Stimulated activated CD4-positive, alpha-beta T cell treated with anti-CD3 and anti-CD28 coated beads, Interleukin-2, amount 100 ng/mL, for 24 hours (primary cell): ENCODE measurements at places on chromosomes 5 and 9.

- no peak for DNase-seq
Measured at GRCh38 chr5:107512029-107512428, 158.7 kb downstream of the EFNA5 start.

GRCh38 chr5:90612919-90613318 lies 54.3 kb downstream of the ADGRV1 start:
- DNase-seq: no peak

DNA sequence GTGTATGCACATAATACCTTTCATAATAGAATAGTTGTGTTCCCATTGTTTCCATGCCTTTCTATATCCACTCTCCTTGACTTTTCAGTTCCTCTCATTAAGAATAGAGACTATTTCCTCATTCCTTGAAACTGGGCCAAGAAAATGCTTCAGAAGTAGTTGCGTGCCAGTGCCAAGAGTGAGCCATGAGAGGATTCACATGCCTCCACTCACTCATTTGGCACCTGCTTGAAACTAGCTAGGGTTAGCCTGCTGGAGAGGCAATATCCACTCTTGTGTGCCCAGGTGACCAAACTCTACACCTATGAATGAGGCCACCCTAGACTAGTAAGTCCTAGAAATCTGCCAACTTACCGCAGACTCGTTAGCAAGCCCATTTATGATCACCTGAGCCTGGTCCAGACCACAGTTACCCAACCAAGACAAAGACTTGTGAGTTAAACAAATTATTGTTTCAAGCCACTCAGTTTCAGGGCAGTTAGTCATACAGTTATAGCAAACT lies 276.3 kb downstream of the EPB41L4A start:
- no peak for DNase-seq

DNA sequence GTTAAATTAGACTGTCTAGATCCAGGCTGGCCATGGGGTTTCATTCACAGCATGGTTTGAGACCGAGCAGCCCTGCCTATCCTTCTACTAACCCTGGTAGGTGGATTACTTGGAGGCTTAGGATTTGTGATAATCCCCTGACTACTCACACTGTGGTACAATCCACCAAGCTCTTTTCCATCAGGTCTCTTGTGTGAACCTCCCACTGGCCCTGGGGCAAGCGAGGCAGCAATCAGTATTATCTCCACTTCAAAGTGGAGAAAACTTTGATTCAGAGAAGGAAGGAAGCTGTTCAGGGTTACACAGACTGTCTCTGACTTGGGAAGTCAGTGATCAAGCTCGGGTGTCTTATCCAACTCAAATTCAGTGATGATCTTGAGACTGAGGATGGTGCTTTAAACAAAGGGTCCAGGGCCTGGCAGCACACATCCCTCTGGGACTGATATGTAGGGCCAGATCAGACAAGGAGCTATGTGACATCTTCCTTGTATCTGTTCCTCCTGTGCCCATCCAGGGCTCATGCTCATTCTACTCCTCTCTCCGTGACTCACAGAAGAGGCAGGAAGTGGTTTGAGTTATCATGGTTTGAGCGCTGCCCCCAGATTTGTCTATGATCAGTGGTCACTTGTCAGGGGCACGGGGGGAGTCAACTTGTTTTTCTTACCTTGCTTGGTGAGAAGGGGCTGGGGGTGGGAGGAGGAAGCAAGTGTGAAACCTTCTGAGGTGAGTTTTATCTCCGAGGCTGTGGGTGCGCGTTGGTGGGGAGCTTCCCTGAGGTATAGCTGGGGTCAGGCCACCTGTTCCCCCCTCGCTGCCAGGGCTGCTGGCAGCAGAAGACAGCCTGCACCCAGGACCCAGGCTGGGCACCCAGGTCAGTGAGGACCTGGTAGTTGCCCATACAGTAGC lies 48.6 kb downstream of the RGS3 start:
- DNase-seq: peak; percentile 78

DNA sequence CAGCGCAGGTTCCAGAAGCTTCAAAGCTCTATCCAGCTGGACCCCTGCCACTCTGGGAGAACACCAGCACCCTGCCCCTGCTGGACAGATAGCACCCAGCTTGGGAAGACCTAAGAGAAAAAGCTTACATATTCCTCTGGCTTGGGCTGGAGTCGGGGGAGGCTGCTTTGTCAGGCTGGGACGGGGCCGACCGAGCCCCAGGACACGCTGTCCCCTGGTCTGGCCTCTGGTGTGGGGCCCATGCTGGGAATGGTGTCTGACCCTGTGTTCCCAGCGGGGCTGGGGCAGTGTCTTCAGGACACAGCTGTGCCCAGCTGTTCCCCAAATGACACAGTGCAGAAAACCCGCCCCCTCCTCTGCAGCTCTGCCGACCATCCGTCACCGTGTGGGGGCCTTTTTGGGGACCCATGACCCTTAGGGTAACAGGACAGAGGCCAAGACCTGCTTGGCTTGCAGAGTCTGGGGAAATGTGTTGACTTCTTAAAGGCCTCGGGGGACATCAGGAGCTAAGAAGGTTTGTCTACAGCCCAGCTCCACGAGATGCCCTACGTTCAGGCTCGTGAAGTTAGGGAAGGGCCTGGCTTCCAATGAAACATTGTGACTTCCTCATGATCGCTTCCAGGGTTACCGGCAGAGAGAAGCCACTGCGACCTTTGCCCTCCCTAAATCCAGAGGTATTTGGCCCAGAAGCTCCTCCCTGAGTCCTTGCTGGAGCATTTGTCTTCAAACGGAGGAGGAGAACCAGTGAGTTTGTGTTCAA lies 20.4 kb upstream of the SLC2A6 start:
- DNase-seq: no peak

- DNase-seq: no peak
Measured at GRCh38 chr5:172389578-172390112, 64.7 kb downstream of the SH3PXD2B start.

GRCh38 chr9:109072133-109072692 lies 47.5 kb downstream of the TMEM245 start:
- DNase-seq: no peak

- no peak for DNase-seq
Measured at GRCh38 chr5:159442206-159442850, 112.0 kb upstream of the IL12B start.

DNA sequence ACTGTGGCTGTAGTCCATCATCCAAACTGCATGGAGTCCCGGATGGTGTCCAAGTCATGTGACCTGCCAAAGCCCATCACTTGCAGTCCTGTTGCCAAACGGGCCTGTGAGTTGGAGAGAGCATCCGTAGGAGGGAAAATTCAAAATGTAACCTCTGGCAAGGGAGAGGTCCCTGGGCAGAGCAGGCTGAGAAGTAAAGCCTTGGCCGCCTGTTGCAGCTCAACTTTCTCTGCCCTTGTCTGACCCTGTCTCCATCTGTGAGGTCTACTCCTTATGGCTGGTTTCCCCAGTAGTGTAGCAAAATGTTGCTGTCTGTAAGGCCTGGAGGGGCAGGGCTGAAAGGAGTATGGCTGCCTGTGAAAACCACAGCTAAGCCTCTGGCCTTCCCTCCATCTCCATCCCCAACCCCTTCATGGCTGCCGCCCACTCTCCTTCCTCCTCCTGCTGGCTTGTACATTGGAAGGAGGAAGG lies 163.5 kb downstream of the SEMA6A start:
- no peak for DNase-seq

- no peak for DNase-seq
Measured at GRCh38 chr5:9502050-9502834, 43.6 kb downstream of the SEMA5A start.

- DNase-seq: no peak
Measured at GRCh38 chr5:141514330-141515133, 25.7 kb downstream of the PCDHGC5 start.

- DNase-seq: no peak
Measured at GRCh38 chr5:7321724-7322123, 74.2 kb upstream of the ADCY2 start.

- DNase-seq: no peak
Measured at GRCh38 chr9:117437283-117437682, 22.4 kb upstream of the ASTN2 start.

DNA sequence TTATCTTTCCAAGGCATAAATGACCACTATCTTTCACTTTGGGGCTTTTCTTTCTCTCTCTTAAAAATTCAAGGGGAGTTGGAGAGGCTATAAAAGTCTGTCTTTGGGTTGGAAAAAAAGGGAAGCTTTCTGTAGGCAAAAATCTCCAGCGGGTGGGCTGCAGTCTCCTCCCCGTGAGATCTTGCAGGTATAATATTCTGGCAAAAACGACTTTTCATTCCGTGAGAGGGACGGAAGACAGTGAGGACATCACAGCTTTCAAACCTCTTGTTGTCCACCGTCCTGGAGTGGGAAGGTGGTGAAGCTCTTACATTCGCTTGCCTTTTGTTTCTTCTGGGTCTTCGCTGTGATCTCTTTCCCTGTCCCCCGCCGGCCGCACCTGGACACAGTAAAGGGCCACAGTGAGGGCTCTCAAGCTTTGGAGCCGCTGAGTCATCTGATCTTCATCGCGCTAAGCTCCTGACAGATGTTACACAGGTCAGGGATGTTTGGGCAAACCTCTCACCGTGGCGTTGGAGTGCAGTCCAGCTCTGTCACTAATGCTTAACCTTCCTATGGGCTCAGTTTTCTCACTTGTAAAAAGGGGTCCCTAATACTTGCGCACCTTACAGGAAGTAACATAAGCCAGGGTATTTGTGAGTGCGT lies 61.9 kb upstream of the MEGF10 start:
- no peak for DNase-seq

DNA sequence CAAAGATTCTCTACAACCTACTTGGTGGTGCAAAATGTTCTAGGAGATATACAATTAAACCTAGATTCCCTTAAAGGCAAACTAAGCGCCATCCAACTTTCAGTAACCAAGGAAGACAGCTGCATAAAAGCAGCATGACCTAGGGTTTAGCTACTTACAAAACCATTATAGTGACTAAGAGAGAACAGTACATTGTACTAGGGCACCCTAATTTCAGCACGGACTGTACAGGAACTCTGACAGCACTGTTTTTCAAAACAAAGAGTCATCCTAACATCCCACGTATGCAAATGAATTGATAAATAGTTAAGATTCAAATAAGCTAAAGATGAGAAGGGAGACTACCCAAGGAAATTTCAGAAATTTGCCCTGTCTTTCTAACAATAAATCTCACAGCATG lies 30.0 kb downstream of the STRBP start:
- DNase-seq: no peak

- no peak for DNase-seq
Measured at GRCh38 chr9:33233626-33234342, 6.2 kb upstream of the SPINK4 start.

- DNase-seq: no peak
Measured at GRCh38 chr9:93589688-93590087, 13.3 kb downstream of the PHF2 start.

GRCh38 chr9:34227445-34227844 lies 48.6 kb downstream of the UBAP1 start:
- no peak for DNase-seq

- no peak for DNase-seq
Measured at GRCh38 chr5:79535477-79536192, 21.7 kb upstream of the HOMER1 start.

DNA sequence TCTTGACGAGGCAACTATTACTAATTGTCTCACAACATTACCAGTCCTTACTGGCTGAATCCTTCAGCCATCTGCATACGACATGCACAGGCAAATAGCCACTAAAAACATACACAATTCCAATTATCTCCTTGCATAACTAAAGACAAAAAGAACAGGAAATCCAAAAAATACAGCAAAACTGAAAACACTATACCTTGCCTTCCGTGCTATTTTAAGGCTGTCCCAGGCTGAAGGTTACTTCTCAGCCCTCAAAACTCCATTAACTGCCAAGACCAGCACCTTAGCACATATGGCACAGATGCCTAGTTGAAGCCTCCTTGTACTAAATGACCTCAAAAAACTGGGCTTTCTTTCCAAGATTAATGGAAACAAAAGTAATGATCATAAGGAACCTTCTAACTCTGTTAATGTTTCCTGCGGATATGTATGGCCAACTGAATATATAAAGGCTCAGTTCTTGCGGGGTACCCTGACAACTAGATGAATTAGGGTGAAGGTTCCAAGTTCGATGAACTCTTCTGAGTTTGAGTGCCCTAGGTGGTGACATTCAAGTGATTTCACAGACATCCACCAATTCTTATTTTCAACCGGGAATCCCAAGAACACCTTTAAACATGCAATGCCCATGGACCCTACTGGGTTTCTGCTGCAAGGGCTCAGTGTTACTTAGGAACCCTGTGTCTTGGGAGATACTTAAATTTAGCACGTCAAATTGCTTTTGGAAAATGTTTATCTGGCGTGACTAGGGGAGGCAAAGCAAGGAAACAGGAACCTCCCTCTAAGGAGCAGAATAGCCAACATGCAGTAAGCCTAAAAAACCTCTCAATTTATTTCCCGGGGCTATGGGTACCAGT lies 455.3 kb downstream of the RAB3C start:
- DNase-seq: no peak

DNA sequence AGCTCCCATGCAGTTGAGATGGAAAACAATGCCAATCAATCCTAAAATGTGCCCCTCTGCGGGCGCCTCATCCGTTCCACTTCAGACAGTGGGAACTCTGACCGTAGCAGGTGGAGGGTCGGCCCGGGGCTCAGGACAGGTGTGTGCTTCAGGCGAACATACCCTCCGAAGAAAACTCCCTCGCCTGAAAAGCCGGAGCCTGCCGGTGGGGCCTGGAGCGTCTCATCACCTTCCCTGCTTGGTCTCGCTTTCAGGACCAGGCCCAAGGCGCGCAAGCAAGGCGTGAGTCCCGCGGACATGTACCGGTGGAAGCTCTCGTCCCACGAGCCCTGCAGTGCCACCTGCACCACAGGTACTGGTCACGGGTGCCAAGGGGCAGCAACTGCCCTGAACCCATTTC lies 26.4 kb downstream of the ADAMTSL2 start:
- no peak for DNase-seq

GRCh38 chr9:3330792-3331420 lies 194.9 kb downstream of the RFX3 start:
- DNase-seq: no peak

GRCh38 chr9:121895818-121896544 lies 197.1 kb downstream of the TTLL11 start:
- DNase-seq: no peak

GRCh38 chr9:129803676-129804060 lies 684 bp downstream of the TOR1B start:
- DNase-seq: no peak

DNA sequence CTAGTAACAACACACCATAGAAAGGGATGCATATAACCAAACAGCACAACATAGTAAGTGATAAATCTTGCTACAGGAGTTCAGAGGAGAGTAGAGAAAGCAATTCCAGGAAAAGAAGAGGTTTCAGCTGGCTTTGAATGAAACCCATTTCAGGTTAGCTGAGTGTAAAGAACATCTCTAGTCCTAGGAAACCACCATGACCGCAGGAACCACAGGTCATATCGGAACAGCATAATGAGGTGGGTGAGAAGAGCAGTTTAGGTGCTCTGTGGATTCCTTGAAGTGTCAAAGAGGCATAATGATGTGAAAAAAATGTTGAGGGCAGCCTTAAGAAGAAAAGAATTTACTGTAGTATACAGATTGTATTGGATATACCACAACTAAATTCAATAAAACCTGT lies 507.5 kb downstream of the MTRR start:
- DNase-seq: no peak

- DNase-seq: no peak
Measured at GRCh38 chr9:14561929-14562405, 131.3 kb downstream of the ZDHHC21 start.
